Hematopoietic multipotent progenitor cell treated with erythropoietin and hydrocortisone succinate and interleukin-3 and kit ligand, for 17 days (in vitro differentiated cells): ENCODE measurements at places on chromosomes 13 and 19.

DNA sequence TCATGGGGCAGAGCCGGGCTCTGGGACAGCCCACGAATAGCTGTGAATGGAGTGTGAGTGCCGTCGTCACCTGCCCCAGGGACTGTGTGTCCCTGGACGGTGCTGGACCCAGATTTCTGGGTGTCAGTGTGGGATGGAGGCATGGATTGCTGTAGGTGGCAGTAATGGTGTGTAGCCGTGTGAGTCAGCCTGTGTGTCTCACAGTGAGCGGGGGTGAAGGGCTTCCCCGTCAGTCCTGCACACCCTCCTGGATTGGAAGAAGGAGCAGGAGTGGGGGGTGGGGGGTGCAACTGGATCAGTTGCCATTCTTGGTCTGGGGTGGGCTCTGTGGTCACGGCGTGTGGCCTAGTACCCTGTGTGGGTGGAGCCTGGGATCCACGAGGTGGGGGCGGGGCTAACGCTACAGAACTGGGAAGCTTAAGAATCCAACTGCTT, 6.5 kb upstream of the LTBP4 start:
- no peak for DNase-seq

- no peak for DNase-seq
Measured at GRCh38 chr13:31111136-31111535, 50.6 kb downstream of the HSPH1 start.

- DNase-seq: no peak
Measured at GRCh38 chr19:41327576-41328156, 17.7 kb downstream of the CCDC97 start.

GRCh38 chr13:107301724-107302374, 733.9 kb upstream of the ARGLU1 start:
- no peak for DNase-seq

DNA sequence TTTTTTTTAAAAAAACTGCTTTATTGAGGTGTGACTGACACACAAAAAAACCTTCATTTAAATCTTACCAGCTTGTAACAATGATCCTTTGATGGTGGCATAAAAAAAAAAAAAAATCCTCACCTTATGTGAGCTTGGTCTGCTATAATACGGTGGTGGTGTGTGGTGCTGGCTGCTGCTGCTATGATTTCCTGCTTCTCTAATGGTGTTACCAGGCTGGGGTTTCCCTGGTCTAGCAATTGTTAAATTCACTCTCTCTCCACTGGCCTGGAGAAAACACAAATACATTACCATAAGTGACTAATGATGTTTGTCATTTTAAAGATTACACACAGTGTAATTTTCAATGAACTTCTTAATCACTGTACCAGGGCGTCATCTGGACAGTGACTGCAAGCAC, 60.6 kb downstream of the LNX2 start:
- DNase-seq: no peak

GRCh38 chr13:21361123-21361522, 98.0 kb downstream of the ZDHHC20 start:
- no peak for DNase-seq

GRCh38 chr13:39811051-39811450, 155.6 kb downstream of the COG6 start:
- no peak for DNase-seq

DNA sequence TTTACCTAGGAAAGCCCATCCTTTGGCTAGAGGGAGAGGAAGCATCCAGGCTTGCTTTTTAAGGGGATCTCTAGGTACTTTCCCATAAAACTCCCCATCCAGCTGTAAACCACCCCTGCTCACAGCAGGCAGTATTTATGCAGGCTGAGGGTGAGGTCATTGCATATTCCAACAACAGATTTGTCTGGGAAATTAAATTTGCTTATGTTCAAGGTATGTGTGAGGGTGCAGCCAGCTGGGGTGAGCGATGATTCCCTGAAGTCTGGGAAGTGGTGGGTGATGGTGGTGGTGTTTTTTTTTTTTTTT, 96.3 kb upstream of the C1QTNF9B start:
- no peak for DNase-seq

- DNase-seq: no peak
Measured at GRCh38 chr13:105719859-105720258, 815.6 kb downstream of the EFNB2 start.

- no peak for DNase-seq
Measured at GRCh38 chr13:51148952-51149573, 38.0 kb upstream of the C13orf42 start.

DNA sequence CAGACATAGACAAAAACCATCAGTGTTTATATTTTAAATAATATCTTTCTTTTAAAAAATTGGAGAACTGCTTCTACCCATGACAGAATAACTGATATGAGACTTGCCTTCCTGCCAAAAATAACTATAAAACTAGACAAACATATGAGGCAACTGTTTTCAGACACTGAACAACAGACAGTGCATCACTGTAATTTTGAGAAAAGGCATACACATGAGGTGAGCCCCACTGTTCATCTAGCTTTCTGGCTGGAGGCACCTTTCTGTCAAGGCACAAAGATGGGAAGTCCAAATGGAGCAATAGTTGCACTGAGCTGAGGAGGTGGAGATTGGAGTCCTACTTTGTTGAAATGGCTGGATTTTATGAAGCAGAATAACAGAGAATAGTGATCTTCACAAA, 71.9 kb upstream of the ZNF507 start:
- no peak for DNase-seq

- DNase-seq: no peak
Measured at GRCh38 chr19:5397804-5398692, 57.2 kb upstream of the ZNRF4 start.

DNA sequence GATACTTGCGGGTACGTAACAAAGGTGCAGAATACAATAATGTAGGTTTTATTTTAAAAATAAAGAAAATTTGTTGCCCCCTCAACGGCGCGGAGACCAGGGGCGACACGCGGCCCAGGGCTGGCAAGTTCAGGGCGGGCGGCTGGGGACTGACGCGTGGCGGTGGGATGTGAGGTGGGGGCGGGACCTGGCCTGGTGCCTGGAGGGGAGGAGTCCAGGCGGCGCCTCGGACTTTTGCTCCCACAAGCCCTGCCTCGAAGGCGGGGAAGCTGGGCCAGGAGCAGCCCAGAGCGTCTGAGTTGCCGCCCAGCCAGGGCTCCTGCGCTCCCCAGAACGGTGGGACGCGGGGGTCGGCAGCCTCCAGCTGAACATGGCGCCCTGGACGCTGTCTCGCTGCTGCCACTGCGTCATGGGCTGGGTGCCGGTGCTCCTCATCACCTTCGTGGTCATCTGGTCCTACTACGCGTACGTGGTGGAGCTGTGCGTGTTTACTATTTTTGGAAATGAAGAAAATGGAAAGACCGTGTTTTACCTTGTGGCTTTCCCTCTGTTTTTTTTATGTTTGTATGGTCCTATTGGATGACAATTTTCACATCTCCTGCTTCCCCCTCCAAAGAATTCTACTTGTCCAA, 1122.8 kb upstream of the ATXN8OS start:
- DNase-seq: no peak

- no peak for DNase-seq
Measured at GRCh38 chr13:99558570-99559180, 57.4 kb downstream of the TM9SF2 start.

DNA sequence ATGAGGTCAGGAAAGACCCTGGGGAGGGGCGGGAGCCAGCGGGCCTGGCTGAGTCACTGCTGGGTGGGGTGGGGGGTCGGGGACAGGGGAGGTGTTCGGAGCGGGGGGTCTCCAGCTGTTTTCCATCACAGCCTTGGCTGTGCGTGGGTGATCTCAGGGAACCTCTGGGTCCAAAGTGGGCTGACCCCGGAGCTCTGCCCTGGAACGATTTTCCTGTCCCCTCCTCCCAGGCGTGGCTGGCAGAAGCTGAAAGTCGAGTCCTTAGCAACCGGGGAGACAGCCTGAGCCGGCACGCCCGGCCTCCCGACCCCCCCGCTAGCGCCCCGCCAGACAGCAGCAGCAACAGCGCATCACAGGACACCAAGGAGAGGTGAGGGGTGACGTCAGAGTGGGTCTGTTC, 10.6 kb downstream of the TRIP10 start:
- no peak for DNase-seq

DNA sequence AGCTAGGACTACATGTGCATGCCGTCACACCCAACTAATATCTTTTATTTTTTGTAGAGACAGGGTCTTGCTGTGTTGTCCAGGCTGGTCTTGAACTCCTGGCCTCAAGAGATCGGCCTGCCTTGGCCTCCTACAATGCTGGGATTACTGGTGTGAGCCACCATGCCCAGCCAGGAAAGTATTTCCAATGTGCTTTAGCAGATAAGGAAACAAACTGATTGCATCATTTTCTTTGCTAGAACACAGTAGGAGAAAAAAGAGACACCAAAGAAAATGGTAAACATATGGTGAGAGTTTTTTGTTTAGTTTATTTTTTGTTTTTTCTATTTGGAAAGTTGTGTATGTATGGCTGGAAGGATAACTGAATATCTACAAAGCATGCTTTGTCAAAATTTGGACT, 46.9 kb upstream of the AKAP11 start:
- DNase-seq: no peak

DNA sequence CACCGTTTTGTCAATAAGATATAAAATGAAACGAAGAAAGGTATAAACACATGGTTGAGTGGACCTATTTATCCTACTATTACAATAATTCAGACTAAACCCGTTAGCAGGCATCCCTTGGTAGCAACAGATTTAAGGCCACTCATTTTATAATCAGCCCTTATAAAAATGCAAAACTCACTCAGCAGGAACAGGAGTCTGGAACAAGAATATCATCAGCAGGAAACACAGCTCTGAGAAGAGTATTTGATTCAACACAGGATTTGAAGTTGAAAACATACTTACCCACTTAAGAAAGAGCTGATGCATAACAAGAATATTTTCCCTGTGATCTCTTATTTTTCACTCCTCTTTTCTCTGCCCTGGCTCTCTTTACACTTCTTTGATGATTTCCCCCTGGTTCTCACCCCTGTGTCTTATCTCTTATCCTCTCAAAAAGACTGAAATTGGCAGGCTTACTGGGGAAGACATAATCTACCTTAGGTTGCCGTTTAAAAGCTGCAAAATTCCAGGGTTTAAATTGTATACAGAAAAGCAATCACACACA, 1722.7 kb downstream of the SLITRK5 start:
- no peak for DNase-seq

DNA sequence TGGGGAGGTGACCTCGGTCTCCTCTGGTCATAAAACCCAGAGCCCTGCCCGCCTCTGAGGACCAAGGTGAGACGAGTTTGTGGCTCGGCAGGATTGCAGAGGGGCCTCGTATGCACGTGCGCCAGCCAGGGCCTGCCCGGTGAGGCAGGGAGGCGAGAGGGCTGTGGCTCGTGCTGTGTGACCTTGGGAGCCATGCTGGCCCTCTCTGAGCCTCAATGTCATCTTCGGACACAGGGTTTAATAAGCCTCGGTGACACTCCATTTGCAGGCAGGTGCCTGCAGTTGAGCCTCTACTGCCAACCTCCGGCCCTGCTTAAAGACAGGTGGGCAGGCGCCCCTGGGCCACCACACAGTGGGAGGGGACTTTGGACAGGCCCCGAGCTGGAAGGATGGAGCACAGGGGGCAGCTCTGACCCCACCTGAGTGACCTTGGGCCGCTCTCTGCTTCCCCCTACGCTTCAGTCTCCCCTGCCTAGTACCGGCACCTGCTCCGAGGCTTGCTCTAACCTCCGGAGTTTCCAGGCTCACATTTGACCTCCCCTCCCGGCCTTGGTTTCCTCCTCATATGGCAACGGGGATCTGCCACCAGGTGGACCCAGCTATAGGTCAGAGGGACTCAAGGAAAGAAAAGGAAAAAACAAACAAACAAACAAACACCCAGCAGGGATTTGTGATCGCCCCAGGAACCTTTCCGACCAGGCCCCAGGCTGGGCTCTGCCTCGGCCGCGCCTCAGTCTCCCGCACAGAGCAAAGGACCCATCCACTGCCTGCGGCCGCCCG, 3.1 kb downstream of the ZBTB7A start:
- no peak for DNase-seq

GRCh38 chr13:46289260-46289955, 77.7 kb downstream of the LRRC63 start:
- DNase-seq: no peak

DNA sequence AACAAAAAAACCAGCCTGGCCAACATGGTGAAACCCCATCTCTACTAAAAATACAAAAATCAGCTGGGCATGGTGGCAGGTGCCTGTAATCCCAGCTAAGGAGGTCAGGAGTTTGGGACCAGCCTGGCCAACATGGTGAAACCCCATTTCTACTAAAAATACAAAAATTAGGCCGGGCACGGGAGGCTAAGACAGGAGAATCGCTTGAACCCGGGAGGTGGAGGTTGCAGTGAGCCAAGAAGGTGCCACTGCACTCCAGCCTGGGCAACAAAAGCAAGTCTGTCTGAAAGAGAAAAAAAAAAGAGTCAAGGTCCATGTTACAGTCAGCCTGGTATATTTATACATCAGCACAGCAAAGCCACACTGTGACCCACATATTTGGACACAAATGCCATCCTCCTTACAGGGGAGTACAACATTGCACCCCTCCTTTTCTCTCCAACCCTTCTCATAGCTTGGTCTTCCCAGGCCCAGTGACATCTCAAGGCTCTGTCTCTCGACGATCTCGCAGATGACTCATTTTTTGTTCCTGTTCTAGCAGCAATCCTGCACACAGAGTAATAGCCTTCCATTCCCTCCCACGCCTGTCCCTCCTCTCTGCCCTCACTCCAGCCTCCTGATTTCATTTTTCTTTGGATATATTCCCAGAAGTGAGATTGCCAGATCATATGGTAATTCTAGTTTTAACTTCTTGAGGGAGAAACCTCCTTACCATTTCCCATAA, 21.0 kb upstream of the DPP9 start:
- no peak for DNase-seq

GRCh38 chr19:33134571-33135041, 2.7 kb downstream of the WDR88 start:
- no peak for DNase-seq

- DNase-seq: peak; percentile 54
Measured at GRCh38 chr19:54188215-54188871, 1.0 kb downstream of the MBOAT7 start.
